Osteoblast (primary cell): ENCODE measurements at places on chromosomes 12 and 14. TPM values are rescaled to one million over a fixed set of nuclear protein-coding genes. Genes with fewer than 3 reads are reported as not detected.

GRCh38 chr12:76998908-76999556 is 66.3 kb downstream of the E2F7 start:
- H3K27me3 ChIP-seq: peaks cover 15% of the 10 kb centered on the region
- H3K4me3 ChIP-seq: no peak overlapping the region
- H3K4me1 ChIP-seq: no peaks in the 10 kb centered on the region
- H3K27ac ChIP-seq: no peak overlapping the region
- H3K36me3 ChIP-seq: no peaks in the 10 kb centered on the region
- no peak for DNase-seq

GRCh38 chr12:101552277-101552676 is 42.5 kb upstream of the MYBPC1 start:
- no peak overlapping the region for H3K27ac ChIP-seq
- no peaks in the 10 kb centered on the region for H3K27me3 ChIP-seq
- H3K36me3 ChIP-seq: no peaks in the 10 kb centered on the region
- DNase-seq: no peak
- no peaks in the 10 kb centered on the region for H3K4me1 ChIP-seq

The TTC6 gene
- total RNA-seq: under 0.01 TPM in 2 replicates

The DACT1 gene
- 74.8 and 75.6 TPM in 2 replicates for total RNA-seq

- no peaks in the 10 kb centered on the region for H3K4me1 ChIP-seq
- H3K27me3 ChIP-seq: no peaks in the 10 kb centered on the region
- no peak overlapping the region for H3K4me3 ChIP-seq
- no peak for DNase-seq
Observed at GRCh38 chr12:128259556-128260070, 7.4 kb upstream of the TMEM132C start.
